ENCODE measurements at places on chromosomes 16 and 17.
A peak's percentile ranks its signal among the peaks of the same experiment; 100 is the strongest.

DNA sequence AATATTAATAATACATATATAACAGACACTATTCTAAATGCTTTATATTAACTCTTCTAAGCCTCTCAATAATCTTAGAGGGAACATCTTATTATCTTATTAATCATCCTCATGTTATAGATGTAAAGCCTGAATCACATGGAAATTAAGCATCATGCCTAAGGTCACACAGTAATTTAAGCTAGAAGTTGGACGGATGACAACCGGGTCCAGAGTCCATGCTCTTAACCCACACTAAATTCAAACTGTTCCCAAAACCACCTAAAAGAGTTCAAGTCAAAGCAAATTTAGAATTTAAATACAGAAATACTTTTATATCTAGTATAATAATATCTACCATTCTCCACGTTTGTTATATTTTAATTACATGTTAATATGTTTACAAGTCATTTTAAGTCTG, 193.3 kb downstream of the CEP112 start:
- no peak for DNase-seq

GRCh38 chr16:13077816-13078215, 176.4 kb downstream of the SHISA9 start:
- no peak for DNase-seq

GRCh38 chr16:57358527-57359095, at the start of gene CCL22:
Gene CCL22, plus strand, starts transcription at chr16:57358783. Its CDS starts 34 bp downstream, at chr16:57358817.
- no peak for DNase-seq

- DNase-seq, result no peak
Measured at GRCh38 chr16:17251496-17251895, 219.3 kb downstream of the XYLT1 start.

DNA sequence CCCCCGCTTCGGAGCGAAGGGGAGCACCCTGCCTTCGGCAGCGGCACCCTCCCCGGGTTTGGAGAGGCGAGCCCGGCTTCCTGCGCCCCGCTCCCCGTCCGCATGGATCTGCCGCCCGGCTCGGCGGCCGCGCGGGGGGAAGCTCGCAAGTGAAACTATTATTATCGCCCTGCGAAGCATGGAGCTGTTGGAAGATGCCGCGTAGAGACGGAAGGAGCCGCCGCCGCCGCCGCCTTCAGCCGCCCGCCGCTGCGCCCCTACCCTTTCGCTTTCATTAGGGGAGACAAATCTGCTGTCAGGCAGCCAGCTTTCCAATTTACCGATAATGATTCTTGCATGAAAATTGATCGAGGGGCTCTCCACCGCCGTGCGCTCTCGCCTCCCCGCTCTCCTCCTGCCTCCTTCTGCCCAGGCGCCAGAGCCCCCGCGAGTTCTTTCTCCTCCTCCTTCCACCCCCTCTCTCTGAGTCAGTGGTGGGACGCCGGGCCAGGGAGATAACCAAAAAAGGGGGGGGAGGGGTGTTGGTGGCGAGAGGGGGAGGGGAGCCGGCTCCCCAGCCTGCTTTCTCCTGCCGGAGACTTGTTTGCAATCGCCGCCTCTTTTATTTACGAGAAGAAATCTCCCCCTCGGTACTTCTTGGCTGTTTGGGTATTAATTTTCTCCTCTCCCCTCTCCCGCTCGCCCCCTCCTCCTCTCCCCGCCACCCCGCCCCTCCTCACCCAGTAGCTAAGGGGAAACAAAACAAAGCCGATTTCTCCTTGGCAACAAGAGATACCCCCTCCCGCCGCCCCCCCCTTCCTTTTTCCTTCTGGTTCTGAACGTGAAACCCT, 58.0 kb upstream of the GSE1 start:
- DNase-seq, result peak; percentile 70

GRCh38 chr16:55036371-55036821, 105.7 kb downstream of the IRX5 start:
- no peak for DNase-seq

GRCh38 chr17:76189247-76189646, 48.2 kb upstream of the FOXJ1 start:
- no peak for DNase-seq

DNA sequence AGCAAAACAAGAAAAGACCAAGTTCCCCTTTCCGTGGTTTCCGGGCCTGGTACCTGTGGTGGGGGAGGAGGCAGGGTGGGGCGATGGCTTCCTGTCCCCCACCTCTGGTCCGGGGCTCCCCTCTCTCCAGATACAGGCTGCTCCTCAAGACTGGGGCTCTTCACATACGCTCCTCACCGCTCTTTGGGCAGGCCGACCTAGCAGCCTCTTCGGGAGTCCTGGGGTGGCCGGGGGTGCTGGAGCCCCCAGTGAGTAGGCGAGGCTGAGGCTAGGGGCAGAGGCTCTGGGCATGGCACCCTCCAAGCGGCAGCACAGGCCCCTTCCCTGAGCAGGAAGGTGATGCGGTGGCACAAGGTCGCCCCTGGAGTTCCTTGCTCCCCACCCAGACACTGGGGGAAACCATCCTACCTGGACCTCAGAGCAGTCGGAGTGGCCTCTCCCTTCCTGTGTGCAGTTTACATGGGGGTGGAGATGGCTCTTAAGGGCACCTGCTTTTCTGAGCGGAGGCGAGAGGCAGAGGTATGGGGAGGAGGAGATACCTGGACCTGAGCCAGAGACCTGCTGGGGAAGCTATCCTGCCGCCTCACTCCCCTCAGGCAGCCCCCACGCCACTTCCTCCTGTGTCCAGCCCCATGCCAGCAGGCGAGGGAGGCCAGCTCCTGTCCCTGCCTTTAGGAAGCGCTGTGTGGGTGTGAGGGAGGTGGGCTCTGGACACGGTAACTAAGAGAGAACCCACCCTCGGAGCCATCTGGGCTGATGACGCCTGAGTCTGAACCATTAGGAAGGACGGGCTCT, 891 bp downstream of the CORO1A start:
- no peak for DNase-seq

DNA sequence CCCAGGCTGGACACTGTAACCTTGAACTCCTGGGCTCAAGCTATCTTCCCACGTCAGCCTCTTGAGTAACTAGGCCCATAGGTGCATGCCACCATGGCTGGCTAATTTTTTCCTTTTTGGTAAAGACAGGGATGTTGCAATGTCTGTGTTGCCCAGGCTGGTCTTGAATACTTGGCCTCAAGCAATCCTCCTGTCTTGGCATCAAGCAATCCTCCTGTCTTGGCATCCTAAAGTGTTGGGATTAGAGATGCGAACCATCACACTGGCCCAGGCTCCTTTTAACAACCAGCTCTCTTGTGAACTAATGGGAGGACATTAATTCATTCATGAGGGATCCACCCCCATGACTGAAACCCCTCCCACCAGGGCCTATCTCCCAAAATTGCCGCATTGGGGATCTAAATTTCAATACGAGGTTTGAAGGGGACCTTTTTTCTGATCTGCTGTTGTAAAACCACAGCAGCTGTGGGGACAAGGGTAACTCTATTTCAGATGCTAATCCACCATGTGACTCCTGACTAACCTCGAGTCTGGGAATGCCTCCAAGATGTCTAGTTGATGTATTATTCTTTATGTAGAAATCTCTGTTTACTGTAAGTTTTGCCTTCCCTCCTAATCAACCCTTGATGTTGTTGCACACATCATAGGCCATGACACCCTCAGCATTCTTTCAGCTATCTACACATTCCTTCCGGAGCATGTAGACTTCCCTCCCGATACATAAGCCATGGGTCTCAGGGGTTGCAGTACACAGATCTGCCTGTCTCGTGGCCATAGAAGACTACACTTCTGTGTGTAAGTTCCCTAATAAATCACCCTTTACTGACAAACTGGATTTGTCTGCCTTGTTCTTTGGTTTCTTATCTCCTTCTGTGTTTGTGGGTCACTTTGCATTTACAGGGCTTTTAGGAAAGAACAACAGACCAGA, 37.6 kb downstream of the RNF112 start:
- DNase-seq, result peak; percentile 99

GRCh38 chr16:81497690-81498089, 53.1 kb downstream of the CMIP start:
- DNase-seq, result no peak

DNA sequence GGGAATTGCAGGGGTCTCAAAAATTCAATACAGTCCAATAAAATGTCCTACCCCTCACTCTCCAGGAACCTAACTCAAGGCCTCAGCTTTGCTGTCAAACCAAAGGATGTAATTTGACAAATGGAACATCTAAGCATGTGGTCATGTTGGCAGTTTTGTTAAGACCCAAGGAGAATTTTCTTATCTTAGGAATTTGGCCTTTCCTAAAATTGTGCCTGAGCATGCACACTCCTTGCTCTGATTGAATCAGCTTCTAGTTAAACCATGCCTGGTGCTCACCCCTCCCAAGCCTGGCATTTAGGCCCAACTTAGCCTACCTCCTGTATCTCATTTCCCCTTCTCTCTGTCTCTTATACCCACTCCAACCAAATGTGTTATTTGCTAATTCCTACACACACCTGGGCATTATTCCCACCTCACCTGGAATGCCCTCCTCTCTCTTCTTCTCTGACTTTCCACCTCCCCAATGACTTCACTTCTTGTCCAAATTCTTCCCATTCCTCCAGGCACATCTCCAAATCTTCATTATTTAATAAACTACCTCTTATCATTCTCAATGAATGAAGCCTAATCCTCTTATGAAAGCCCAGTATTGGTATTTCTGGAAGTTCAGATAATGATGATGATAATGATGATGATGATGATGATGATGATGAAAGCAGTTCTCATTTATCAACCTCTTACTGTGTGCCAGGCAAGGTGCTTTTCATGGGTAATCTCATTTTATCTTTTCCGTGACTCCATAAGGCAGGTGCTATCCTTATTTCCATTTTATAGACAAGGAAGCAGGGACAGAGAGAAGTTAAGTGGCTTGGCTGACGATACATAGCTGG, 178.0 kb upstream of the IRX6 start:
- no peak for DNase-seq

GRCh38 chr16:50058091-50058771, 7.5 kb upstream of the HEATR3 start:
- DNase-seq, result no peak

GRCh38 chr16:58123896-58124600, 5.1 kb downstream of the CFAP20 start:
- DNase-seq, result no peak

DNA sequence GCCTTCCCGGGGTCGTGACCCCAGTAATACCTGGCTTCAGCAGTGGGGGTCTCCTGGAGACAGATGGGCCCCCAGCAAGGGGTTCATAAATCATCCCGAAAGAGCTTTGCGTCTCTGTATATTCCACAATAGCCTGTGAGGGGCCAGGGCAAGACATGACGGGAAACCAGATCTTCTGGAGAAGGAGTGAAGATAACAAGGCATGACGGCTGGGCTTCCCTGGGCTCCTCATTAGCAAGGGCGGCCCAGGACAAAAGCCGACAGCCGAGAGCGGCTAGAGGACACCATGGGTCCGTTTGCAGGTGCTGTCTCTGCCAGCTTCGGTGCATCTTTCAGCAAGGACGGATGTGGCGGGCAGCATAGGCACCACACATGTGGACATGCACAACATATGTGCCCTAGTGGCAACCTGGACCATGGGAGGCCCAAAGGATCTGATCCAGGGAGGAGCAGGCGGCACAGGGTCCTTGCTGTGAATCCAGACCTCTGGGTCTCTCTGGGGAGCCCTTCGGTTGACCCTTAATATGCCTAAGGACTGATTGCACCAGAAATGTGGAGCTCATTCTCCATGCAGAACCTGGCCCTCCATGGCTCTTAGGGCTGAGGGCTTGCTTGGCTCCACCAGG, 136.9 kb upstream of the FOXF1 start:
- DNase-seq, result no peak

- no peak for DNase-seq
Measured at GRCh38 chr16:8730335-8730915, 56.0 kb downstream of the ABAT start.

DNA sequence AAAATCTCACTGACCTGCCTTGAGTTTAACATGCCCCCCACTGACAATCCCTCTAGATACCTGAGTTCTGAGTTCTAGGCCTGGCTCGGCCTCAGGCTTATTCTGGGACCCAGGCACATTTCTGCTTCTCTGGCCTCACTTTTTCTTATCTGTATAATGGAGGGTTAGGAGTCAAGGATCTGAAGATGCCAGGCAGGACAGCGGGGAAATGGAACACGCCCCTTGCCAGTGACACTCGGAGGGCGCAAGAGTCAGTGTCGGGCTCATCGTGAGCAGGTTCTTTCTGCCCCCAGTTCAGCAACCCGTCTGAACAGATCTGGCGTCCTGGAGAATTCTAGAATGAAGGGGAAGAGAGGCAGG, 567 bp upstream of the MT3 start:
- no peak for DNase-seq

GRCh38 chr16:89168381-89169189, 3.0 kb upstream of the CDH15 start:
- DNase-seq, result no peak

DNA sequence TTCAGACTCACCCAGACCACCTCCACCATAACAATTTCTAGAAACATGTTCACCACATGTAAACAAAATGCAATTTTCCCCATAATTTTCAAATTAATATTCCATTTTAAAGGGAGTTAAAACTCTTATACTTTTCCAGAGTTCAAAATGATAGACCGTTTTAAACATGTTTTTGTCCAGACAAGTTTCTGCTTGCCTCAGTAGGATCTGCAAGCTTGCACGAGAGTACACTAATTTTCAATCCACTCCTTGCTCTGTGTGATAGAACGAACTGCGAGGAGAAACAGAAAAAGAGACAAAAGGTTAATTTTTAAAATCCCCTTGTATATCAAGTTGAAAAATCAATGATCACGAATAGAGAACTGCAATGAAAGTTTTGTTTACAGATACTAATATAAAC, 7.1 kb downstream of the FAHD1 start:
- no peak for DNase-seq

DNA sequence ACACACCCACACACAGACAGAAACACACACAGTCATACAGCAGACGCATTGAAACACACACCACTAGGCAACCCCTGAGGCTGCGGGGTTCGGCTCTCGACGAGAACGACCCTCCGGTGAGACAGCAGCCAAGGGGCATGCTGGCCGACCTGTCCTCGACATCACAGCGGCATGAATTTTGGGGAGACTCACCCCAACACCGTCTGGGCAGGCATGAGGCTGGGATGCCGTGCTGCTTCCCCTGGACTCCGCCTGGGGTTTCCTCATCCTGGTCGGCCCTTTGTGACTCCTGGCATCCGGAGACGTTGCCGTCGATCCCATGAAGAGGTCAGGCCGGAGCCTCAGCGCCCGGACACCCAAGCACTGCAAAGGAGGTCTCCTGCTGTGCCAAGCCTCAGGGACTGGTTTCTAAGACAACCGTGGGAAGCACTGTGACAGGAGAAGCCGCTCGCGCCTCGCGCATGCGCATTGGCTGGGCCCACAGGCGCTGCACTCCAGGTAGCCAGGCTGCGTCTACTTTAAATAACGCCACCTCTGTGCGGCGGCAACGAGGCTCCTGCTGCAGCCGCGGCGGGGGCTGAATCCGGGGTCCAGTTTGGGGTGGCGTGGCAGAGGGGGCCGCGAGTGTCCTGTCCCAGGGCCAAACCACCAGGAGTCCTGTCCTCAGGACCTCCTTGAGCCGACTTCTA, 13.8 kb upstream of the KCNJ18 start:
- no peak for DNase-seq
